ENCODE measurements at places on chromosomes 13 and 19.

DNA sequence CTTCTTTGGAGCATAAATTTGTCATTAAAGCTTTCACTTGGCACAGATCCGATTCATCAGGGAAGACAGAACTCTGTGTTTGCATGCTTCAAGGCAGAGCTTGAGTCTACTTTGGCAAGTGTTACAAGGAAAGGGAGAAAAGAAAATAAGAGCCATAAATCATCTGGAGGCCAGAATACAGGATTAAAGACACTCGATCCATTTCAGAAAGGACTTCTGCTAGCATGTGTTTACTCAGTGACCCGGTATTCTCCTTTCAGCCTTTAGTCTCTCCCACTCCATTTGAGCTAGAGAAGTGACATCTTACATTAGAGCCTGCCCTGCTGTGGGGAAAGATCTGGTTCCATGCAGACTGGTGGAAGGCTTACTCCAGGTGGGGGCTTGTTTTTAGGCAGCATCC is 306.4 kb downstream of the KLF5 start:
- no peak for DNase-seq

DNA sequence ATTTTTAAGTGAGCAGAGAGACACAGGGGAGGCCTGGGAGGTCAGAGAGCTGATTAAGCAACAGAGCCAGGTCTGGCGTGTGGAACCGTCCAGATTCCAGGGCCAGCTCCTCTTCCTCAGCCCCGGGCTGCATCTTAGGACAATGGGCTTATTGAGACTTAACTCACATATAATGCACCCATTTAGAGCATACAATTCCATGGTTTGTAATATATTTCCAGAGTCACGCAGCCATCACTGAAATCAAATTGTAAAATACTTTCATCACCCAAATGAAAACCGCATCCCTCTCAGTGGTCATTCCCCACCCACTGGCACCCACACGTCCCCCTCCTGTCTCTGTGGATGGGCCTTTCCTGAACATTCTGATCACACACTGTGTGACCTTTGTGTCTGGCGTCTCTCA is 2.1 kb upstream of the HMG20B start:
- DNase-seq, result no peak

GRCh38 chr19:23070353-23071146 is 46.3 kb upstream of the ZNF730 start:
- peak; percentile 35 for DNase-seq

- DNase-seq, result no peak
These were observed 15.2 kb downstream of the KCNC3 start for GRCh38 chr19:50313812-50314536.

DNA sequence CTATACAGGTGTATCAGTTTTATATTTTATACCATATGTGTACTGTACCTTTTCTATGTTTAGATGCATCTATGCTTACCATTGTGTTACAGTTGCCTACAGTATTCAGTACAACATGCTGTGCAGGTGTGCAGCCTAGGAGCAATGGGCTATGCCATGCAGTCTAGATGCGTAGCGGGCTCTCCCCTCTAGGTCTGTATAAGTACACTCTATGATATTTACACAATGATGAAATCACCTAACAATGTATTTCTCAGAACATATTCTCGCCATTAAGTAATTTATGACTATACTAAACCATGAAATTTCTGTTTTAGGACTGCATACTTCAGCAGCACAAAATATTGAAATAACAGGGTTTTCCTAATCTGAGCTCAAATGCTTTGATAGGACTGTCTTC is 179.6 kb downstream of the RFC3 start:
- no peak for DNase-seq

- DNase-seq, result no peak
These were observed 1355.0 kb downstream of the OLFM4 start for GRCh38 chr13:54383604-54384003.

GRCh38 chr19:2803486-2804155 is 16.0 kb upstream of the ZNF554 start:
- DNase-seq, result no peak

- no peak for DNase-seq
These were observed 64.9 kb downstream of the GADD45B start for GRCh38 chr19:2540646-2541454.

- DNase-seq, result no peak
These were observed 215.4 kb upstream of the IRS2 start for GRCh38 chr13:110001670-110002275.

DNA sequence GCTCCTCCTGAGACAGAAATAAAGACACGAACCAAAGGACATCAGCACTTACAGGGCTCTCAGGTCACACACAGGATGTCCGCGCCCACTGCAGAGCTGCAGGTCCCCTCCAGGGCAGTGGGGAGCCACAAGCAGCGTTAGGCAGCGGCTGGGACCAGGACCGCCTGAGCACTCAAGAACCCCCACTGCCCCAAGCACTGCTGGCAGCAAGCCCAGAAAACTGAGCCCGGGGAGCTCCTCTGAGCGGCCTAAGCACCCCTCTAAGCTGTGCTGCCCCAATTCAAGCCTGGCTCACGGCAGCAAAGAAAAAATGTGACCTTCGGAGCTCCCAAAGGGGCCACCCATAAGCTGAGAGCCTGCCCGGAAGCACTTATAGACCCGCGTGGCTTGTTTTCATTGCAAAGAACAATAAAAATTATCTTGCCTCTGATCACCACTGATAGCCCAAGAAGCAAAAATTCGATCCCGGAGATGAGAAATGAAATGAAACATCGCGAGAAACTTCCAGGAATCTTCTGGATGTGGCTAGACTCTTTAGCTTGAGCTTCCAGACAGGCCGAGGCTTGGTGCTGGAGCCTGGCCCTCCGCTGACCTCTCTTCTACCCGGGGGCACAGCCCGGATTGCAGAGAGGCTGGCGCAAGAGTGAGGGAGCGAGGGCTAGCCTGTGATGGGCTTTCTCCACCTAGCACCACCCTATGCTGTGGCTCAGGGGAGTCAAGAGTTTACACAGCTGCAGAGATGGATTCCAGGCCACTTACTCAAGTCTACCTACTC is 6.3 kb downstream of the DPP9 start:
- DNase-seq, result no peak

- DNase-seq, result no peak
These were observed 543 bp upstream of the FAM124A start for GRCh38 chr13:51221674-51222036.

DNA sequence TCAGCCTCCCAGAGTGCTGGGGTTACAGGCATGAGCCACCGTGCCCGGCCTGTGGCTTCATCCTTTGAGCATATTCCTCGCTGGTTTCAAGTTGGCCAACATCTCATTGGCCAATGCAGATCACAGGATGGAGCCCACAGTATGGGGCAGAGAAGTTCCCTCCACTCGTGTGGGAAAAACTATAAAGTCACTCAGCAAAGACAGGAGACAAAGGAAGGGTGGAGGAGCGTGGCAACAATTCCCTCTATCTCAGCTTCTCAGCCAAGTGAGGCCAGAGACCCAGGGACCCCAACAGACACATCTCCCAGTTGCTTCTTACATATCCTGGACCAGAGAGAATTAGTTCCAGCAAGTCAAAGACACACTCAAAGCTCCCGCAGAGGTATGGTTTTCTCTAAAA is 184.6 kb upstream of the SOX1 start:
- no peak for DNase-seq

DNA sequence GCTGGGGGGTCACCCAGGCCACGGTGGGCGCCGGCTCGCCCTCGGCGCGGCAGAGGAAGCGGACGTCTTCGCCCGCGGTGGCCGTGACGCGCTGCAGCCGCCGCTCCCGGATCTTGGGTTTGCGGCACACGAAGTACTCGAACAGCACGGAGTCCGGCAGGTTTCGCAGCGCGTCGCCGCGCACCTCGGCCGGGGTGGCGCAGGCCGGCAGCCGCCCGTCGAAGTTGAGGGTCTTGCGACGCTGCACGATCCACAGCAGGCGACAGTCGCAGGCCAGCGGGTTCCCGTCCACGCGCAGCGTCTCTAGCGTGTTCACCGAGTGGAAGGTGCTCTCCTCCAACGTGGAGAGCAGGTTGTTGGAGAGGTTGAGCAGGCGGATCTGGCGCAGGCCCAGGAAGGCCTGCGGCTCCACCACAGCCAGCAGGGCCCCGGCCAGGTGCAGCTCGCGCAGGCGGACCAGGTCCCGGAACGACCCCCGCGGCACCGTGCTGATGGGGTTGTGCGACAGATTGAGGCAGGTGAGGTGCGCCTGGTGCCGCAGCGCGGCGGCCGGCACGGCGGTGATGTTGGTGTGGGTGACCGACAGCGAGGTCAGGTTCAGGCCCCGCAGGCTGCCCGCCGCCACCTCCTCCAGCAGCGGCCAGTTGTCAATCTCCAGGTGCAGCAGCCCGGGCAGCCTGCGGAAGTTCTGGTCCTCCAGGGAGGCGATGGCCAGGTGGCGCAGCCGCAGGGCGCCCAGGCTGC is 8.6 kb upstream of the PEAK3 start:
- no peak for DNase-seq

GRCh38 chr19:45418802-45419201 is 4.9 kb downstream of the ERCC1 start:
- DNase-seq, result no peak

- no peak for DNase-seq
These were observed 51.9 kb downstream of the CELF5 start for GRCh38 chr19:3276341-3276799.

- DNase-seq, result no peak
These were observed 61.0 kb upstream of the F7 start for GRCh38 chr13:113044391-113045114.

GRCh38 chr13:30346153-30346788 is 38.9 kb upstream of the KATNAL1 start:
- DNase-seq, result peak; percentile 29

DNA sequence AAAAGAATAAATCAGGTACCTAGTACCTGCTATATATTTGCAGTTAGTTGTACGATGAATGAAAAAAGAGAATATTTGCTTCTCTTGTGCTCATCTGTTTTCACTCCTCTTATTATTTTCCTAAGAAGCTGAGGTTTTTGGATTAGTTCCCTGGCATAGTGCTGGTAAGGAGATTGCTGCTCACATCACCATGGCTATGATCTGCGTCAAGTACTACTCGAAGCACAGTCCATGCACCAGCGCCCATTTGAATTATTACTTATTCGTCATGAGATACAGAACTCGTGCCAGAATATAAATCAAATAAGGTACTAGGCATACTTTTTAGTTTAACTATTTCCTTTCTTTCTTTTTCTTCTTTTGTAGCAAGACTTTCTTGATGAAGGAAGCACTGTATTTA is 7.1 kb downstream of the SERTM1 start:
- DNase-seq, result no peak

DNA sequence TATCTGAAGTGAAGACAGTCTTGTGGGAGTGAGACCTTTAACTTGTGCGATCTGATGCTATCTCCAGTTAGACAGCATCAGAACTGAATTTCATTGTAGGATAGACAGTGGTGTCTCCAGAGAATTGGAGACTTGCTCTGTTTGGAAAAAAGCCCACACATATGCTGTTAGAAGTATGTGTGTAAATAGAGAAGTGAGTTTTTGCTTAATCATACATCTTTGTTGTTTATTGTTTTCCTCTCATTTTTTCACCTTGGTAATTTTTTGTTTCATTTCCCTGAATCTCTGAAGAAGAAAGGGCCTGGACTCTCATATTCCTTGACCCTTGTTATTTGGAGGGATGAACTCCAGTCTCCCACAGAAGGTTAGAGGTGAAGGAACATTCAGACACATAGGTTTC is 21.8 kb downstream of the FPR3 start:
- DNase-seq, result no peak

DNA sequence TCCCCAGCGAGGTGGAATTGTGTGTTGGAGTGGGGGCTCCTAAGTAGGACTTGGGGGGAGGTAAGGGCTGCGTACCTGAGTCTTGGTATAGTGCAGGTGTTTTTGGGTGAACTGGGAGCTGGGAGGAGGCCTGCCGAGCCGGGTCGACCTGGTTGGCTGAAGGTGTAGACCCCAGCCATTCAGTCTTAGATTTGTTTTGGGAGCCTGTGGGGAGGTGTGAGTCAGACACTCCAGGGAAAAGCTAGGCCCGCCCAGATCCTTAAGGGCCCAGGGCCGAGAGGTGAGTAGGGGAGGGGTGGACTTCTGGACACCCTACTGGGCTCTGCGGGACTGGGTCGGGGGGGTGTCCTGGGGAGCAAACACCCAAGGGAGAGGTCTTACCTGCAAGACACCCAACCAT is 935 bp downstream of the CRB3 start:
- DNase-seq, result no peak

- no peak for DNase-seq
These were observed 529 bp downstream of the LONP1 start for GRCh38 chr19:5719274-5719960.

- DNase-seq, result no peak
These were observed 440.4 kb downstream of the FGF9 start for GRCh38 chr13:22111152-22111783.

- no peak for DNase-seq
These were observed 561.6 kb downstream of the TBC1D4 start for GRCh38 chr13:74920361-74920760.

- peak; percentile 86 for DNase-seq
These were observed 1.4 kb upstream of the ICAM1 start for GRCh38 chr19:10269333-10270179.

GRCh38 chr13:21138561-21138960 is 37.8 kb downstream of the SKA3 start:
- no peak for DNase-seq

DNA sequence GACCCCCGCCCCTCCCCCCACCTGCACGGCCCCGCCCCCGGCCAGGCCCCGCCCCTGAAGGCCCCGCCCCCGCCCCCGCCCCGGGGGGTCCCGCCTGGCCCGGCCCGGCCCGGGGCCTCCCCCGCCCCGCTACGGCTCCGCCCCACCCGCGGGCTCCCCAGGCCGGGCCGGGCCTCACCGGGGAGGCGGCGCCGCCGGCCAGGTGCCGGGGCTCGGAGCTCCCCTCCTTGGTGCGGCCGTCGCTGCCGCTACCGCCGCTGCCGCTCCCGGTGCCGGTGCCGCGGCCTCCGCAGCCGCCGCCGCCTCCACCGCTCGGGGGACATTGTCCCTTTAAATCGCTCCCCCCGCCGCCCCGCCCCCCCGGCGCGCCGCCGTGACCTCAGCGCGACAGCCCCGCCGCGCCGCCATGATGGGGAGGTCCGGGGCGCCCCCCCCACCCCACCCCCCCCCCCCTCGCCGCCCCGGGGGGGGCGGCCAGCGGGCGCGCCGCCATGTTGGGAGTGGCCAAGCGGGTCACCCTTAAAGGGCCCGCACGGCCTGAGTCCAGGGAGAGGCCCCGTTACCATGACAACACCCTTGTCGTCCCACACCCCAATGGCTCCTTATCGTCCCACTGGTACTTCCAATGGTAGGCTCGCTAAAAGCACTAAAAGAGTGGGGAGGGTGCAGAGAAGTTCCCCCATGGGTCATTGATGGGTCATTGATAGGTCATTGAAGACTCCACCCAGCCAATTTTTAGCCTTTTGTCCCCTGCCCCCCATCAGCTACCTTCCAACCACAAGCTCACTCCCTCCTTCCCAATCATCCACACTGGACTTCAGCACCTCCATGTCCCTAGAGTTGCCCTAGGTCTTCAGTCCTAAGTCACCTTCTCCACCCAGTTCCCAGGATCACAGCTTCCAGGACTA is at the start of gene WIZ:
Gene WIZ, minus strand, starts transcription at position 337 of the 908 bp plus-strand sequence. CDS start 1,649 bp downstream, outside the sequence.
- peak; percentile 95 for DNase-seq

DNA sequence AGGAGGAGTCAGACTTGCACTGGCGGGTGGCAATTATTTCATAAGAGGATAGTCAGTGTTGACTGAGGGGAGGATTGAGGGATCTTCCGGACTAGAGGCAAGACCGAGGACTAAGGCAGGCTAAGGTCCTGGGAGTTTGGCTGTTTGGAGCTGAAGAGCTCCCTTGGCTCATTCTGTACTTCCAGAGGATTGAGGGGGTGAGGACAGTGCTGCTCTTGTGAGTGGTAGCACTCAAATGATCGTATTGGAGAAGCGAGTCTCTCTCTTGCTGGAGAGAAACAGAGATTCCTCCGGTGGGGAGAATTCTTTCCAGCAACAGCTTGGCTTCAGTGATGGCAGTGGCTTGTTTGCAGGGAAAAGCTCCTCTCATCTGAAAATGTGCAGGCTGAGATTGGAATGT is 47.1 kb downstream of the ING1 start:
- no peak for DNase-seq

All from GM13976 (cell line).